ENCODE measurements at places on chromosomes 2 and 18.

GRCh38 chr2:218727502-218728165 is 17.0 kb downstream of the TTLL4 start:
- DNase-seq = no peak

GRCh38 chr2:189411860-189412259 is 29.4 kb upstream of the WDR75 start:
- no peak for DNase-seq

GRCh38 chr2:134714228-134714627 is 4.6 kb downstream of the TMEM163 start:
- no peak for DNase-seq

DNA sequence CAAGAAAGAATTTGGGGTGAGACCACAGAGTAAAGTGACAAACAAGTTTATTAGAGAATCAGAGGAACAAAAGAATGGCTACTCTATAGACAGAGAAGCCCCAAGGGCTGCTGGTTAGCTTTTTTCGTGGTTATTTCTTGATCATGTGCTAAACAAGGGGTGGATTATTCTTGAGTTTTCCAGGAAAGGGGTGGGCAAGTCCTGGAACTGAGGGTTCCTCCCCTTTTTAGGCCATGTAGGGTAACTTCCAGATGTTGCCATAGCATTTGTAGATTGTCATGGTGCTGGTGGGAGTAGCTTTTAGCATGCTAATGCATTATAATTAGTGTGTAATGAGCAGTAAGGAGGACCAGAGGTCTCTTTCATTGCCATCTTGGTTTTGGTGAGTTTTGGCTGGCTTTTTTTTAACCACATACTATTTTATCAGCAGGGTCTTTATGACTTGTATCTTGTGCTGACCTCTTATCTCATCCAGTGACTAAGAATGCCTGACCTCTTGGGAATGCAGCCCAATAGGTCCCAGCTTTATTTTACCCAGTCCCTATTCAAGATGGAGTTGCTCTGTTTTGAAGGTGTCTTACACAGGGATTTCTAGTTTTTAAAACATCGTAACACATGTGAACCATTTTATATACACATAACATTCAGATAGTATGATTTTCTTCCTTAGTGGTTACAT is 77.8 kb downstream of the MYO1B start:
- no peak for DNase-seq

GRCh38 chr18:33578518-33579348 is 714 bp downstream of the ASXL3 start:
- no peak for DNase-seq

GRCh38 chr2:135055182-135055786 is 3.2 kb downstream of the RAB3GAP1 start:
- DNase-seq = no peak

GRCh38 chr2:214533541-214533940 is 122.7 kb downstream of the VWC2L start:
- no peak for DNase-seq

DNA sequence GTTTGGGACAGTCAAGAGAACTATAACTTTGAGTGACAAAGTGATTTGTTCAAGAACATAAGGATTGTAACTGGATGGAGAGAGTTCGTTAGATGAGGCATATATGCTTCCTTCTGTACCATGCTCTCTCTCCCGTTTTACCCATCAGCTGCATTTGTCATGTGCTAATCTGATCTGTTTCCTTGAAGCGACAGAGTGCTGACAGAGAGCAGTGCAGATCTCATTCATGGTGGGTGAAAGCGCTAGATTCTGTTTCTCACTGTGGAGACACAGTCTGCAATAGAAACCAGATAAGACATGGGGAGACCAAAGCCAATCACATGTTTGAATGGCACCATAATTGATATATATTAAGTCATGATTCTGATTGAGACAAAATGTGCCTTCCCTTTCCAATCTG is 456.6 kb upstream of the CELF4 start:
- DNase-seq = no peak

GRCh38 chr2:105179469-105180372 is 61.8 kb upstream of the GPR45 start:
- no peak for DNase-seq

- DNase-seq = no peak
These were observed 380.6 kb downstream of the SOX11 start for GRCh38 chr2:6072768-6073167.

DNA sequence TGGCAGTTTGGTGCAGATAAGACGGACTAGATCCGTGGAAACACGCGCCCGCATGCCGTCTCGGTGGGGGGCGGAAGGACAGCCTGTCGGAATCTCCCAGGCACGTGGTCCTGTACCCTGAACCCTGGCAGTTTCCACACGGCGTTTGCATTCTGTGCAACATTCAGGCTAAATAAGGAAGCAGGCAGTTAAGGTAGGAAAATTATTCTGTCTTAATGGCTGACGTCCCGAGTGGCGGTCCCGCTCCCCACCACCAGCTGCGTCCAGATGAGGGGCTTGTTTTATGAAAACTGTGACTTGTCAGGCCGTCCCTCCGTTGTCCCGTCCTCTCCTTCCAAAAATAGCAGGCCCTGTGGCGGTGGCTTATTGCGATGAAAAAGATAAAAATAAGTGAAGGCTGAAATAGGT is 120.2 kb downstream of the NFATC1 start:
- DNase-seq = no peak

DNA sequence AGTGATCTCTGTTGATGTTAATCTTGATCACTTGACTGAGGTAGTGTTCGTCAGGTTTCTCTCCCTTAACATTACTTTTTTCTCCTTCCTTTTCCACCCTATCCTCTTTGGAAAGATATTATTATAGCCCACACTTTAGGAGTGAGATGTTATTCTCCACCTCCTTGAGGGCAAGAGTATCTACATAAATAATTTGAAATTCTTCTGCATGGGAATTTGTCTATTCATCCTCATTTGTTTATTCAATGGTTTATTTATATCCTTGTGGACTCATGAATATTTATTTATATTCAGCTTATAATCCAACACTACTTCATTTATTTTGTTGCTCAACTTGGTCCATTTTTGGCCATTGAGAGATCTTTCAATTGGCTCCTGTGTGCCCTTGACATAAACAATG is 750.4 kb downstream of the EPHA4 start:
- no peak for DNase-seq

- no peak for DNase-seq
These were observed 33.9 kb upstream of the TSPYL6 start for GRCh38 chr2:54289917-54290316.

DNA sequence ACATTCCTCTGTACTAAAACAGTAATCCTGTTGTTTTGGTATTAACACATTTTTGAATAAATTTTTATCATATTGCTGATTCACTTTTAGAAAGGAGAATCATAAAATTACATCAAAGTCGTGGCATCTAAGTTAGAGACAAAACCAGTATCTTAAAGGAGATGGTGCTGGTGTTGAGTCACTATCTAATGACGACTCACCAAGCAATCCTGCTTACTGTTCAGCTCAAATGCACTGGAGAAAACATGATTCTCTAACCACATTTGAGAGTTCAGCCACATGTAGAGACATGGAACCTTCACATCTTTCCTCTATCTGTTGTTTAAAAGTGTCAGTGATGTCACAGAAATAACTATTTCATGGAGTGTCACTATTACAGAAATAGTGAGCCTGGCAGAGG is 473.8 kb downstream of the TGIF1 start:
- no peak for DNase-seq

- no peak for DNase-seq
These were observed 160.1 kb upstream of the ZC3H15 start for GRCh38 chr2:186325827-186326535.

GRCh38 chr2:188527581-188527993 is 235.9 kb downstream of the GULP1 start:
- no peak for DNase-seq
